ENCODE measurements at places on chromosomes 1 and 21.

GRCh38 chr1:59653968-59654367, 160.8 kb upstream of the HOOK1 start:
- DNase-seq = no peak

- peak; percentile 42 for DNase-seq
These were observed 69.6 kb downstream of the PIK3R3 start for GRCh38 chr1:46062651-46063319.

- DNase-seq = no peak
These were observed 69.4 kb upstream of the USP25 start for GRCh38 chr21:15660423-15660804.

DNA sequence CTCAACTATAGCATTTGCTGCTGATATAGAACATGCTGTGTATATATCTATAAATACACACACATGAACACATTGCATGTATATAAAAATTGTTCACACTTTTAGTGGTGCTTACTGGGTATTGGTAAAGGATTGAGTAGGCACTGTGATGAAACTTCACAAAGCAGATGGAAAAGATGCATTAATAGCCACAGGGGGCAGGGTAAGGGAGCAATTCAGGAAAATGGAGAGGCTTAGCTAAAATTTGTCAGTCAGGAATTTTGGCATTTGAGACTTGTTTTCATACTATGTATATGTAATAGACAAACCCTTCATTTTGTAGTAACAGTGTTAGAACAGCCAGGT, 633 bp upstream of the PPFIA4 start:
- DNase-seq = no peak

DNA sequence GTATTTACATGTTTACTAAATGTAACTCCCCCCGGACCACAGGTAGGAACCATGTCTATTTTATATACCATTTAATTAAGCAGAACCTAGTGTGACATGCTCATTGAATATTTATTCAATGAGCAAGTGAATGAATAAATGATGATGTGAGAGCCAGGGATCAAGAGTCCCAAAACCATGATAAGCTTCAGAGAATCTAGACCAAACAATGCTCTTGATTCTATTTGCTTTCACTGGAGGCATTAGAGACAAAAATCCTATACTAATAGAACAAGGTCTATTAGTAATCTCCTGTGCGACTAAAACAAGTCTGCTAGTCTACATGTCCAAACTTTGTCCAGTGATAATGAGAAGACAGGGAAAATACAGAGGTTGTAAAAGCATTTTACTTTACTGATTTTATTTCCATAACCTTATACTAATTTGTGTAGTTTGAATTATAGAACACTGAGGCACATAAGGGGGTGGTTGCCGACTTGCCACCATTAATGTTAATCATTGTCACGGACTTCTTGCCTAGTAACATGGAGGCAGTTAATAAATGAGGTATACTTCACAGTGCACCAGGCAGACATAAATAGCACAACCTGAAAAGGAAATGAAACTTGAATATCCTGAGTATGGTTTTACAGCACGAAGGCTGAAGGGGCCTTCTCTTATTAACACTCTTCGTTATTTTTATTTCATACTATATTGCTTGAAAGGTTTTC, 69.8 kb downstream of the TBX15 start:
- no peak for DNase-seq

GRCh38 chr1:204419064-204419403, 7.4 kb upstream of the PPP1R15B start:
- DNase-seq = no peak

- DNase-seq = no peak
These were observed 62.7 kb downstream of the ZNF684 start for GRCh38 chr1:40594187-40594531.

- DNase-seq = no peak
These were observed 93.5 kb downstream of the C1orf94 start for GRCh38 chr1:34270181-34270580.

GRCh38 chr21:36423771-36424433, 38.7 kb downstream of the CHAF1B start:
- DNase-seq = no peak

DNA sequence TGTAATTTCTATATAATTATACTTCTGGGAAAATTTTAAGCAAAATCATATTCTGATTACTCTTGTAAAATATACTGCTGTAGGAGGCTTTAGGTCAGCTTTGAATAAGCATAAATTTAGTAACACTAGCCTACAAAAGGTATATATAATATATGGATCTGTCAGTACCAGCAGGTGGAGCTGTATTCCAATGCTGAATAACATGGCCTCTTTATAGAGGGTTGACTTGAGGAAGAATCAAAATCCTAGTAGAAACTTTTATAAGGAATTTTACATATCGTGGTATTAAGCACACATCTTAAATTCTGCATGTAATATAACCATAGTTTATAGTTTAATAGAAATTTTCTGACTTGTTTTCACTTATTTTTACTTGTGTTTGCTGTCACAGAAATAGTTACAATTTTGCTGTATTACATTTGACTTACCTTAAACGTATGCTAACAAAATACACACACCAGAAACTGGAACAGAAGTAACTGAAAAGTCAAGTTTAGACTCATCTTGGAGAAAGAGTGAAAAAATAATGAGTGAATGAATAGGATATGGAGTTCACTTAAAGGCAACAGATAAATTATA, 79.3 kb downstream of the HMCN1 start:
- peak; percentile 87 for DNase-seq

DNA sequence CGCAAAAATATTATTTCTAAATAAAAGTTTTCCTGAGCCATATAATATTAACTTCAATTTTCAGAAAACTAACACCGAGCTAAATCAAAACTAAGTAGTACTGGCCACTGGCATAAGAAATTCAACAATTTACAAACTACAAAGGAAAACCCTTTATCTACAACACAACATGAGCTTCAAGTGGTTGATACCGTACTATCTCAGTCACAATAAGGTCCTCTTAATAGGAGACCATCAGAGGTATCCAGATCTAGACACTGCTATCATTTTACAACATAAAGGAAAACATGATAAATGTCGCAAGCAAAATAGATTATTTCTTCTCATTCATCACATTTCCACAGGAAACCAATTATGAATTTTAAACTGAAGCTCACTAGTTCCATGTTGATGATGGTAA, 39.5 kb downstream of the GATAD2B start:
- DNase-seq = no peak

DNA sequence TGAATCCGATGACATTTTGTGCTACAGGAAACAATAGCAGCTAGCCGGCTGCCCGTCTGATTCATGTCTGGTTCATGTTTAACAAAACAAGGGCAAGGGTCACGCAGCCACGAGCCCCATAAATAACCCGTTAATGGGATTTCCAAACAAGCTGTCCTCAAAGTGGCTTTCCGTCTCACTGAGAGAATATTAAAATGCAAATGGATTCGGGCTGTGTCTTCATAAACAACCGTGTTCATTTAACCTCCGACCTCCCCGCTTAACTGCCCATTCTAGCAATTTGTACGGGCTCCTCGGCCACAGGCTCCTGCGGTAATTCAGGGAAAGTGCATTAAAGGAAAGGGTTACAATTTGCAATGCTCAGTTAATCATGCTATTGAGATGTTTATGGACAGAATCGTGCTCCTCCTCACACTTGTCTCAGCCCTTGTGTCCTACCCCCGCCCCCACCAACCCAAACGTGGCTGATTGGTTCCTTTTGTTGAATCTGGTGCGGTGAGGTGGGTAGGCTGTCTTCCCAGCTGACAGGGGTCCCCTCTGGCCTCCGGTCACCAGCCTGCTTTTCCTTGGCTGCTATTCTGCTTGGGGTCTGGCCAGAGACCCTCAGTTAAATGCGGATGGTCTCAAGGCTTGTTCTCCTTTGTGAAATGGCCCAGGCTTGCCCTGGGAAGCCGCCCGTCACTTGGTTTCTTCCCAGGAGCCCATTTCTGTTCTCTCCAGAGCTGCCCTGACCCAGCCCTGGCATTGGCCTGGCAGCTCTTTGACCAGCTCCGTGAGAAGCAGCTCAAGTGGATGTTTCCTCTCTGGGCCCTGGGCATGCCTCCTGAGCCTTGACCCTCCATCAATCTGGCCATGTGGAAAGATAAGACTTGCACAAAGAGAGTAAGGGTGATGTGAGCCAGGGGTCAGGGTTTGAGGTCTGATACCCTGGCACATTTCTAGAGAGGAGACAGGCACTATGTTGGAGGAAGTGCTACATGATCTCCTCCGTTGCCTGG, 200.7 kb upstream of the POU3F1 start:
- peak; percentile 31 for DNase-seq

GRCh38 chr1:206005234-206005633, 2.0 kb upstream of the RAB7B start:
- no peak for DNase-seq

- DNase-seq = no peak
These were observed 17.2 kb downstream of the DRAXIN start for GRCh38 chr1:11708554-11709350.

- DNase-seq = peak; percentile 89
These were observed 9.9 kb downstream of the RNF223 start for GRCh38 chr1:1063945-1064831.

GRCh38 chr1:24152631-24153494, 9.9 kb upstream of the IL22RA1 start:
- DNase-seq = no peak

GRCh38 chr1:38129473-38129872, 82.9 kb upstream of the POU3F1 start:
- no peak for DNase-seq

DNA sequence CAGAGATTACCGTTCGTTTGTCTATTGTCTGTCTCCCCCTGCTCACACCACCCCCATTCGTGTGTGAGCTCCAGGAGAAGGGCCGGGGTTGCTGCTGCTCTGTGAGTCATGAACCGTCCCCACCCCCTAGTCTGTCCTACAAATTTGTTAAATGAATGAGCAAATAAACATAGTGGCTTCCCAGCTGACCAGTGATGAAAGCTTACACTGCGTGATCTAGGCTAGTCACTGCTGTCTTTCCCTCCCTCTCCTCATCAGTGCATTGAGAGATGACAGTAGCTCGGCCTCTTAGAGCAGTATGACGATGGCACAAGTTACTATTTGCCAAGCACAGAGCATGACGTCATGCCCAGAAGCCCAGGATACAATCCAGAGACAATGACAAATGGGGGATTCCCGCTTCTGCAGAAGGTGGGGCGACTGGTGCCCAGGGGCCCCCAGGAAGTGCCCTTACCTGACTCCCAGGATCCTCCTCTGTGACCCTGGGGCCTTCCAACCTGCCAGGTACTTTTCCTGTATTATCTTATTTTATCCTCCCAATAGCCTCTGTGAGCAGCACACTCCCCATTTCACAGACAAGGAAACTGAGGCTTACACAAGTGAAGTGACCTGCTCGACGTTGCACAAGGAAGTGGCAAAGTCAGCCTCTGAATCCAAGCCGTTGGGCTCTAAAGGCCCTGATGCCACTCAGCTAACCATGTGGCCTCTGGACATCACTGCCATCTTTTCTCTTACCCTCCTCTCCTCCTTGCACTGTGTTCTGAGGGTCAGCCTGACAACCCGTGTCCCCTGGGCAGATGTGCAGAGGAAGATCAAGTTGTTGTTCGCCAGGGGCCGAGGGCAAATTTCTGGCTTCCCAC, 8.6 kb upstream of the EPHA2 start:
- peak; percentile 96 for DNase-seq

DNA sequence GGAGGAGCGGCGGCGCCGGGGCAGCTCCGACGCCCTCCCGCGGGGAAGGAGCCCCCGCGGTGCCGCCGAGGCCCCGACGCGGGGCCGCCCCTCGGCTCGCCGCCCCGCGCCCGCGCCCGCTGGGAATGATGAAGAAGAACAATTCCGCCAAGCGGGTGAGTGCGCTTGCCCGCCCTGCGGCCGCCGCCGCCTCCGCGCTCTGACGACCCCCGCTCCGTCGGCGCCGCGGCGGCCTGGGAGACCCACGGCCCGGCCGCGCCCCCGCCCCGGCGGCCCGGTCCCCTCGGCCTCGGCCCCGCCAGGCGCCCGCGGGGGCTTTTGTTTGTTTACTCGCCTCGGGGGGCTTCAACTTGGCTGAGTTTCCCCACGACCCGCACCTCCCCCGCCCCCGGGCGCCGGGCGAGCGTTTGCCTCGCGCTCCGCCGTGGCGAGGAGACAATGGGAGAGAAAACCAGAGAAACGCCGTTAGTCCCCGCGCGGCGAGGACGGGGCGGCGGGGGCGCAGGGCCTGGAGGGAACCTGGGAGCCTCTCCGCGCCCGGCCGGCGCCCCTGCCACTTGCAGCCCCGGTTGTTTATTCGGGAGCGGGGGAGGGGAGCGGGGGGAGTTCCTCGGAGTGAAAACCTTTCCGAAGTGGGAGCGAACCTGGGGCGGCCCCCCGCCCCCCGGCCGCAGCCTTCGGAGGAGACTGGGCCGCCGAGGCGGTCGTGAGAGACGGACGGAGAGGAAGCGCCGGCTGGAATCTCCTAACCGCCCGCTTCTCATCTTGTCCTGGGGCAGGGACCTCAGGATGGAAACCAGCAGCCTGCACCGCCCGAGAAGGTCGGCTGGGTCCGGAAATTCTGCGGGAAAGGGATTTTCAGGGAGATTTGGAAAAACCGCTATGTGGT, 661 bp downstream of the PLEKHO1 start:
- DNase-seq = no peak

DNA sequence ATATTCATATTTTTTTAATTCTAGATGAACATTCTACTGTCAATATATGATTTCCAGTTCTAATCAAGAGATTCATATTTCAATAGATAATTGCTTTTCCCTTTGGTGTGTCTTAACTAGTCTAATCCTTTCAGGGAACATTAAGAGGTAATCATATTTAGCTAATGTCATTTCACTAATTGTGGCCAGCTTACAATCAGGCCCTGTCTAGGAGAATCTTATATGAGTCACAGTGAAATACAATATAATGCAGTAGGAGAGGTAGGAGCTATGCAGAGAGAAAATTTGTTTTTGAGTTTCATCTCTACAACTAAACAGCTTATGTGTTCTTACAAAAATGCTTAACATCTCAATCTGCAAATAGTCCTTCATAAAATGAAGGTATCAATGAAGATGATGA, 85.9 kb downstream of the DPYD start:
- DNase-seq = peak; percentile 5

DNA sequence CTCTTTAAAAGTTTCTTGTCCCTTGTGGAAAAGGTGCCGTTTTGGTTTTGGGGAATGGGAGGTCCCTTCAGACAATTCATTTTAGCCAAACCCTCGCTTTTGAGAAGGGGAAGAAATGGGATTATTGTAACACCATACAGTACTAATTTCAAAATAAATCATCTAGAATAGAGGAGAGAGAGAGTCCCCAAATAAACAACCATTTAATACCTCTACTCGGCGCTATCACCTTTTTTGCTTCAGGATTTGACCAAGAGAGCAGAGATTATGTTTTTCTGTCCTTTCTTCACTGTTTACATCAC, 770 bp upstream of the RC3H1 start:
- no peak for DNase-seq

GRCh38 chr1:114457675-114458236, 53.2 kb downstream of the TRIM33 start:
- DNase-seq = peak; percentile 43

DNA sequence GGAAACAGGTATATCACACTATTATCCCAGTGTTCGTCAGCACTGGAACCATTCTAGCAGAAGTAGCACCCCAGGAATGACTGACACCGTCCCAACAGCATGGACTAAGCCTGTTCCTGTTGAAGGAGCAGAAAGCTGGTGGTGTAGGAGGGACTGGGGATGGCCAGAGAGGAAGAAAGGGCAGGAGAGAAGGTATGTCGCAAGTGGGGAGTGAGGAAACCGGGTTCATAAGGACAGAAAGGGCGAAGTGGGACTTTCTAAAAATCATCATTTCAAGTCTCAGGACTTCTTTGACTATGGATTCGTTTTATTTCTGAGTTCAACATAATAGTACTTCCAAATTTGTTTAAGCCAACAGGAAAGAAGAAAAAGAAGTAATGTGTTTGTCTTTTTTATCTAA, 19.7 kb upstream of the MX1 start:
- DNase-seq = no peak

All from choroid plexus epithelial cell (primary cell).